Daoy (cell line): ENCODE measurements at places on chromosomes 5 and 9. TPM values are rescaled to one million over a fixed set of nuclear protein-coding genes. Genes with fewer than 3 reads are reported as not detected.

RLN2 gene
- total RNA-seq: not detected in 2 replicates

AFAP1L1 gene
- total RNA-seq: 11.7 and 12.8 TPM in 2 replicates

TMEM245 gene
- 42.7 and 43.9 TPM in 2 replicates for total RNA-seq

PJA2 gene
- 51.0 and 59.2 TPM in 2 replicates for total RNA-seq

PMPCA gene
- 85.3 and 129 TPM in 2 replicates for total RNA-seq

GOLM1 gene
- 52.3 and 66.2 TPM in 2 replicates for total RNA-seq

SLC45A2 gene
- not detected in 2 replicates for total RNA-seq

MAML1 gene
- 6.9 and 7.9 TPM in 2 replicates for total RNA-seq

TRPM6 gene
- 0.03 and 0.11 TPM in 2 replicates for total RNA-seq

GRCh38 chr5:129141696-129142095, 47.1 kb downstream of the ISOC1 start:
- DNase-seq: no peak

DNA sequence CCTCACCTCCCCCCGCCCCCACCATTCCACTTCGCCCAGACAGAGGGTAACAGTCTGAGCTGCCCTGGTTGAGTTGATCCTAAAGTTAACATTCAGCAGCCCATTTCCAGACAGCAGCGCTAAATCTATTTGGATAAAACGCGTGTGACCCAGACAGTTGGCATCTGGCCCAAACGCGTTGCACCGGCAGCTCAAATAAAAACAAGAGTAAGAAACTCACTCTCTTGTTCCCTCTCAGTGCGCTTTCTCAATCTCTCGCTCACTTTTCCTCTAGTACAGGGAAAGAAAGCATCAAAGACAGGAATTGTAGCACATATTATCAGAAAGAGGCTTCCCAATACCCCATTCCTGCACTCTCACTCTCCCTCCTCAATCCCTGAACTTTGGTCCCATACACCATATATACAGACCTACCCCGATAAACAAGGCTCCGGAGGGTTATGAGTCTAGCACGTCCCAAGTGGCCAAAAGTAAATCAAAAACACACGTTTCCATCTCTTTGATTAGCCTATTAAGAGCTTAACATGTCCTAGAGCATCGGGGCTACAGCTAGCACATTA, 1.3 kb downstream of the ADAMTS6 start:
- peak; percentile 88 for DNase-seq

- peak; percentile 73 for DNase-seq
Observed at GRCh38 chr9:32926911-32927310, 74.5 kb downstream of the APTX start.

DNA sequence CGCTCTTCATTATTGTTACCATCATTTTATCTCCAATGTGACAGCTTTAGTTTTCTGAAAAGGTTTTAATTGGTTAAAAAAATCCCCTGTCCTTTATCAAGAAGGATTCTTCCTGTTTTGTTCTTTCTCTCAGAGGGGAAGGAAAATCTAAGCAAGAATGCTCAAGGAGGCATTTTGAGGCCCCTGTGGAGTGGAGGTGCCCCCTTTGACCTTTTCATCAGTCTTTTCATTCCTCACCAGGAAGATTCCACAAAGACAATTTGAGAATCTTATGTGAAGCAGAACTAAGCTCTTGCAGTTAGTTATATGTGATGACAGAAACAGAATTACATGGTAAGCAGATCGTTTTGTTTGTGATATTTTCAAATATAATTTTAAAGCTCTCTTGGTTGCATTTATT, 489.6 kb downstream of the MAN2A1 start:
- DNase-seq: no peak

- peak; percentile 63 for DNase-seq
Observed at GRCh38 chr5:73496984-73497457, 1.2 kb upstream of the BTF3 start.

DNA sequence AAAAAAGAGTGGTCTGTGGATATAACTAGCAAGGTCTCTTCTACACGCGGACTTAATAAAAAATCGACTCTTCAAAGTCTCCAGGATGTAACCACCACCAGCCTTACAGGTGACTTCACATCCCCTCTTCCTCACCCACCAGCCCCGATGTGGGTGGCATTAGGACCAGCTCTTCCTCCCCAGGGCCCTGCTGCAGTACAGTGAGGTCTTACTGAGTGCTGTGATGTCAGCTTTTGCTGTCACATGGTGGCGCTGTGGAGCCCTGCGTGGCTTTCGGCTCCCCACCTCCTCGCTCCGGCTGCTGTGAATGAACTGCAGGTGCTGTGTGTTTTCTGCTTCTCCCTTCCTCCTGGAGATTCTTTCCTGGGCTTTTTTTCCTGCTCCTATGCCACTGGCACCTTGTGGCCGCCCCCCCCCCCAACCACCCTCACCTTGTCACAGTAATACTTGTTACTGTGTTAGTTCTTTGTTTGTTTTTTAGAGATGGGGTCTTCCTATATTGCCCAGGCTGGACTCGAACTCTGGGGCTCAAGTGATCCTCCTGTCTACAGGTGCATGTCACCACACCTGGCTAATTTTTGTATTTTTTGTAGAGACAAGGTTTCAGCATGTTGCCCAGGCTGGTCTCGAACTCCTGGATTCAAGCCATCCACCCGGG, 15.8 kb upstream of the RAPGEF1 start:
- DNase-seq: peak; percentile 91

DNA sequence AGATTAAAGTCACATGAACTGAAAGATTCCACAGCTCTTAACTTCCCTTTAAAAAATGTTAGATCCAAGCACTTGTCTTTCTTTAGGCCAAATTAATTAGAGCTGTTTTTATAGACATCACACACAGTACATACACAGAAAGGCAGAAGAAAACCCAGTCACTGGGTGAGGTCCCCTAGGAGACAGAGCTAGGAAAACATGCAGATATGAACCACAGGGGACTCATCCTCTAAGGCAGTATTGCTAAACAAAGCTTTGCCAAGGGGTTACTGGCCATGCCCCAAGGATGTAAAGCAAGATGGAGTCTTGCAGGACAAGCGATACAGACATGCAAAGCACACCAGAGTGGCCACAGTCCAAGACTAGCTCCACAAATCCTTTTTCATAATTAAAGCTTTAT, 227.0 kb downstream of the SEMA6A start:
- DNase-seq: no peak

DNA sequence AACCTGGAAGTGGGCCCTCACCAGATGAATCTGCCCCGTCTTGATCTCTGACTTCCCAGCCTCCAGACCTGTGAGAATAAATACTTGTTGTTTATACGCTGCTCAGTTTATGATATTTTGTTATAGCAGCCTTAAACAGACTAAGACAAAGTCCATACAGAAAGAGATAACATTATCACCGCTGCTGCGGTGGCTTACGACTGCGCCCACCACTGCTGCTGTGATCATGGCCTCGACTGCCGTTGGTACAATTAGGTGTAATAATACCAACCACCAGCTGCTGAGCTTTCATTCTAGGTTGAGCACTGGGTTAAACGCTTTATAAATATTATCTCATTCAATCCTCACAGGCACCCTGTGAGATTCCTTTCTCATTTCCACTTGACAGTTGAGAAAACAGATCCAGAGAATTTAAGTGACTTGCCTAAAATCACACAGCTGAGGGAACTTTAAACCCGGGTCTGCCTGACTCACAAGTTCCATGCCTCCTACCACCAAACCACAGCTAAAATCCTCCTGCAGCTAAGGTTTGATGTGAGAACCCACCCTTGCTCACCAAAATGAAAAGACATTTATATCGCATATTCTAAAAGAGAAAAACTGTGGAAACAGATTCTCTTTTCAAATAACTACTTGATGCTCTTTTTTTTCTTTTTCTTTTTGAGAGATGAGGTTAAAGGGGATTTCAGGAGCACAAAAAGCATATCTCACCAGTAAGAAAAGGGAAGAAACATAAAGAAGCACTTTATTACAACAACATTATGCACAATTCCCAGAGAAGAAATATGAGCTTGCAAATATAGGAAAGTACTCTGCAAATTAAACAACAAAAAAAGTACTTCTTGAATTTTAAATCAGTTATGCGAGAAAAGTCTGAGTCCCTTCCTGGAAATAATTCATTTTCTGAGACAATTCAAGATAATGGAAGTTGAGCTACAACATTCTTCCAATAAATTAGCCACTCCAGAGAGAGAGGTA, 23.9 kb downstream of the GOLM1 start:
- no peak for DNase-seq

DNA sequence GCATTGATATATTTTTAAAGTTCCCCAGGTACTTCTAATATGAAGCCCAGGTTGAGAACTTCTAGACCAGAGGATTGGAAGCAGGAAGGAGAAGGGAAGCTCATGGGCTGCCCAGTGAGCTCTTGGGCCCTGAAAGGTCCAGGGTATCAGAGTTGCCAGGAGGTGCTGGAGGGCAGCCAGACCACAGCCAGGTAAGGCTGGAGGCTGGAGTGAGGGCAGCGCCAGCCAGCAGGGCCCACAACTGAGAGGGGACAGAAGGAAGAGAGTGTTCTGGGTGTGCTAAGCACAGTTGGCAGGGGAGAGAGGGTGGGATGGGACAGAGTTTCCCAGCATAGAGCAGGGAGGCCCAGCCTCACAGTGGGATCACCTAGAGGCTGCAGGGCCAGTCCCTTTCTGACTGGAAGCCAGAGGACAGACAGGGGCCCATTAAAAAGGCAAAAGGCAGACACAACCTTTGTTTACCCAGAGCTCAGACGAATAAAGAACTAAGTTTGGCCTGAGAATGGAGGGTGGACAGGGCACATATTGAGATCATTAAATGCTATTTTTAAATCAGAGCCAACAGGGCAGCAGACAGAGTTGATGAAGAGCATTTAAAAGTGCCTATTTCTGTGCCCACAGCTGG, 94.9 kb downstream of the PDE8B start:
- no peak for DNase-seq

DNA sequence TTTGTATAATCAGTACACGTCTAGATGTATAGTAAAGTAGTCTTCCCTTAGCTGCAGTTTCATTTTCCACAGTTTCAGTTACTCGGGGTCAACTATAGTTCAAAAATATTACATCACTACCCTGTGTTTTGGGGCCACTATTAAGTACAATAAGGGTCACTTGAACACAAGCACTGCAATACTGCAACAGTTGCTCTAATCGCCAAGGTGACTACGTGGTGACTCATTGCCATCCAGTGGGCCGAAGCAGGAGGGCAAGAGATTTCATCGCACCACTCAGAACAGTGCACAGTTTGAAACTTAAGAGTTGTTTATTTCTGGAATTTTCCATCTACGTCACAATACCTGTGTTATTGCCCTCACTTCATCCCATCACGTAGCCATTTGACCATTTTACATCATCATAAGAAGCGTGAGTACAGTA, at the start of gene ARL14EPL:
ARL14EPL (plus strand) TSS at position 379 of the 424 bp plus-strand sequence. CDS start 18,994 bp downstream, outside the sequence.
- DNase-seq: peak; percentile 91

DNA sequence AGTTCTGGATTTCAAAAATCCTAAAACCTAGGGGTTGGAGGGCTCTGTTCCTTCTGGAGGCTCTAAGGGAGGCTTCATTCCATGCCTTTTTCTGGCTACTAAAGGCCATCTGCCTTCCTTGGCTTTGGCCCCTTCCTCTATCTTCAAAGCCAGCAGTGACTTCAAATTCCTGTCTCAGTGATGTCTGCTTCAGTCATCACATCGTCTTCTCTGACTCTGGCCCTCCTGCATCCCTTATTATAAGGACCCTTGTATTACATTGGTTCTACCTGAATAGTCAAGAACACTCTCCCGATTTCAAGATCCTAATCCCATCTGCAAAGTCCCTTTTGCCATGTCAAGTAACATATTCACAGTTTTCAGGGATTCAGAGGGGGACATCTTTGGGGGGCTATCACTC, 60.3 kb downstream of the GNA14 start:
- no peak for DNase-seq

GRCh38 chr9:78769690-78770089, 472.8 kb downstream of the PSAT1 start:
- no peak for DNase-seq

DNA sequence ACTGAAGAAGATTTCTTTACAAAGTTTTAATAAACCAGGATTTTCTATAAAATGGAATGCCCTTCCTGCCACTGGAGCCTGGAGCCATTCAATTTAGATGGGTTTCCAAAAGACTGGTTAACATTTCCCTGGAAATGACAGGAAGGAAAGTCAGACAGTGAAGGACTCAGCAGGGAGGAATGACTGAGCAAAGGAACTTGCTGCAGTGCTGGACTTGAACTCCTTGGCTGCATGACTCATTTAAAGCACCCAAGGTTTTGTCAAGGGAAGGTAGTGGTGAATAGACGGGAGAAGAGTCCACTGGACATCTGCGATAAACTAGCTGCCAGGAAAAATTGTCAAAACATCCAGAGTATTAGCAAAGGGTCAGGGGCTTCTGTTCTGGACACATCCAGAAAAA, 163.8 kb upstream of the SLC28A3 start:
- DNase-seq: no peak

GRCh38 chr5:159833088-159833487, 83.2 kb upstream of the ADRA1B start:
- DNase-seq: no peak

DNA sequence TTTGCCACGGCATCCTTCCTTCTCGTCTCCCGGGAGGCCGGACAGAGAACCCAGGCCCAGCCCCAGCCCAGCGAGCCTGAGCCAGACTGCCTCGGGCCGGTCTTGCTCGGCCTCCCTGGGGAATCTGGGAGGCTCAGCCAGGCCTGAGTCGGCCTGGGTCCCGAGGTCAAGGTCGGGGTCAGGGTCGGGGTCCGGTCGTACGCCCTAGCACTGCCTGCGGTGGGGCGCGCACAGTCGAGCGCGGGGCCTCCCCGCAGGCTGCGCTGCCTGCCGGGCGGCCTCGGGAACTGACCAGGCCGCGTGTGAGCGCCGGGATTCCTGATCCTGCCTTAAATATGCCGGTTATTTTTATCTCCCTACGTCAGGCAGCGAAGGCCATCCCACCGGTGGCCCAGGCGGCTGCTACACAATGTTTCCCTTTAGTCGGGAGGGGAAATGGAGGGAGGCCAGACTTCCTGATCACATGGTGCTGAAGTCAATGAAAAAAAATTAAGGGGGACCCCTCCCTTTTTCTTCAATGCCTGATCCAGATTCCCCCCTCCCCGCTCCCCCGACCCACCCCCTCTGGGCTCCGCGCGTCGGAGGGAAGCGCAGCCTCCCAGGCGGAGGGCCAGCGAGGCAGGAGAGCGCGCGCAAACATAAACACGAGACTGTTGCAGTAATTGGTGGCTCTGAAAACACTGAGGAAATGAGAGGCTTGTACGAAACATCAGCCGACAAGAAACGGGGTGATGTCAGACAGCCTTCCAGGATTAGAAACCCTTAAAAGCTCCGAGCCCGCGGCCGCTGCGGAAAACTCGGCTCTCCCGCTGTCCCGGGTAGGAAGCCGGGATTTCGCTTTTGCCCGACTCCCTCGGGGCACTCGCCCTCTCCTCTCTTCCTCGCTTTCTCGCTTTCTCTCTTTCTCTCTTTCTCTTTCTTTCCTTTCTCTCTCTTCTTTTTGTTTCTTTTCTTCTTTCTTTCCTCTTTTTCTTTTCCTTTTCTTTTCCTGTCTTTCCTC, 148.2 kb upstream of the KLF4 start:
- DNase-seq: peak; percentile 80

DNA sequence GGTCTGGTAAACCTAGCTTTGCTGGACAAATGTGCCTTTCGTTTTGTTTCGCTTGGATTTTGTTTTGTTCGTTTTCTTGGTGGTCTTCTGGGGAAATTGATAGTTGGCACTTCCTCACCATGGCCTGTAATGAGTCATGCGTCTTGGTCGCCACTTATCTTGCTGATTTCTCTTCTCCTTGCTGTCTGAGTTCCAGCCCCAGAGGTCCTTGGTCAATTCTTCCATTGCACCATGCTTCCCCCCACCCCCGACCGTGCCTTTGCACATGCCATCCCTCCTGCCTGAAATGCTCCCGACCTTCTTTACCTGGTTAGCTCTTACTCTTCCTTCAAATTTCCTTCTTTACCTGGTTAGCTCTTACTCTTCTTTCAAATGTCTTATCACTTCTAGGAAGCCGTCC, 168.7 kb upstream of the MSX2 start:
- DNase-seq: no peak
